Right renal cortex interstitium (tissue), 3 donors: ENCODE measurements at places on chromosomes 13 and 19.

- no peak for DNase-seq
Observed at GRCh38 chr13:93217721-93218261, 8.8 kb upstream of the GPC6 start.

GRCh38 chr13:58313219-58313618 is 681.7 kb downstream of the PCDH17 start:
- DNase-seq: no peak

- no peak for DNase-seq
Observed at GRCh38 chr13:40172878-40173277, 493.6 kb downstream of the FOXO1 start.

- no peak for DNase-seq
Observed at GRCh38 chr13:93372856-93373255, 146.2 kb downstream of the GPC6 start.
